ENCODE measurements at places on chromosomes 7 and 10.

GRCh38 chr7:128986609-128987008 lies 48.9 kb downstream of the IRF5 start:
- no peak for DNase-seq

GRCh38 chr7:73921623-73922528 lies 60.9 kb downstream of the TMEM270 start:
- no peak for DNase-seq

DNA sequence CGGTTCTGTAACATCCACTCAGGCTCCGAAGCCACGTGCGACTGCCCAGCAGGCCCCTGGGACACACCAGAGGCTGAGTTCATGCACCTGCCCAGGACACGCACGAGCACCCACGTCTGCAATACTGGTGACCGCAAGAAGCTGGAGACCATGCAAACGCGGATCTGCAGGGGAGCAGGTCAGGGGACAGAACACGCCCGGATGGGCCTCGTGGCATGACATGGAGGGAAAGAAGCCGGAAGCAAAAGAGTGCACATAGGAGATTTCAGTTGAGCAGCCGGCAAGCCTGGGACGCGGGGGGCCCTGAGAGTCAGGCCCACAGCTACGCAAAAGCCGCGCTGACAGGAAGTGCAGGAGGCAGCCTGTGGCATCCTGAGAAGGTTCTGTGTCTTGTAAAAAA lies 73.7 kb downstream of the FOXL3 start:
- no peak for DNase-seq

DNA sequence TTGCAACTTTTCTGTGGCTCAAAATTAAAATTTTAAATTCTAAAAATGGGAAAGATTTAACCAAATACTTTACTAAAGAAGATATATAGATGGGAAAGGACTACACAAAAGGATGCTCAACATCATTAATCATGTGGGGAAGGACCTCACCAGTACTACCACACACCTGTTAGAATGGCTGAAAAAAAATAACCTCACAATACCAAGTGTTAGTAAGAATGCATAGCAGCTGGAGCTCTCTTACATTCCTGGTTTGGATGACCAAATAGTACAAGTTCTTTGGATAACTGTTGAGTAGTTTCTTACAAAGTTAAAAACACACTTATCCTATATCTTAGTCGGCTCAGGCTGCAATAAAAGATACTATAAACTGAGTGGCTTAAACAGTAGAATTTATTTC lies 33.9 kb downstream of the LIPJ start:
- DNase-seq: no peak

DNA sequence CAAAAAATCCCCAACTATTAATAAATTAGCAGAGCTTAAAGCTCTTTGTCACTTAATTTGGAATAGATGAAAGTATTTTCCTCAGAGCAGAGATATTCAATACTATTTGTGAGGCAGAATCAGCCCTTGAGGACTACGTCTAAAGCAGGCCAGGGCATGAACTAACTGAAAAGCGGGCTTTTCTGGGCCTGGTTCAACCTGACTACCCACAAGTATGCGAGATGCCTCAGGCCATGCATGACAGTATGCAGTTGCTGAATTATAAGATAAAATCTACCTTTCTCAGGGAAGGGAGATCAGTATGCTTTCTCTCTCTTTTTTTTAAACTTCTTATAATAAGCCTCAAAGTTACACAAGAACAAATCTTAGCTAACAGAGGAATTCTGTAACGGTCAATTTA lies 20.1 kb downstream of the TMEM168 start:
- no peak for DNase-seq

- no peak for DNase-seq
These were observed 133.4 kb downstream of the MACC1 start for GRCh38 chr7:20083781-20084180.

GRCh38 chr7:123075838-123076467 lies 80.5 kb upstream of the TAS2R16 start:
- DNase-seq: no peak

DNA sequence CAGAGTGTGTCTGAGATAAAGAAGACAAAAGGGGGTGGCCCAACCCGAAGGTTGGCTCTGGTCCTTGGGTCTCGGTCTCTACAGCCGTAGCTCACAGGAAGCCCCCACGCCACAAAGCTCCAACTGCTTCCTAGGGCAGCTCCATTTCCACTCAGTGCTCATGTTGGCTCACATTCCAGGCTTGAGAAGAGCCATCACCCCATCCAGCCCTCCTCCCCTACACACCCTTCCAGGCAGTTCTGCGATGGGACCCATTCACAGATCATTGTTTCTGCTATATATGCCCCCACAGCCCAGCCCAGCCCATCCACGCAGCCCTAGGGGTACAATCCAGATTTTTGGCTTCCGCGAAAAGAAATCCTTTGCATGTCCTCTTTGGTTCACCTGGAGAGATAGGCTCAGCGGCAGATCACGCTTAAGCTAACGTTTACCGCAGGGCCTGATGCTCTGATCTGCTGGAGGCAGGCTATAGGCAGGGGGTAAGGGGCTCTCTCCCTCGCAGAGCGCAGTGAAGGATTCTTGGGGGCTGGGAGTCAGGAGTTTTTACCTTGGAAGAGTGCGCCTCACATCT lies 6.2 kb upstream of the HOXA11 start:
- no peak for DNase-seq

GRCh38 chr7:23000597-23001360 lies 13.2 kb downstream of the HYCC1 start:
- DNase-seq: no peak

DNA sequence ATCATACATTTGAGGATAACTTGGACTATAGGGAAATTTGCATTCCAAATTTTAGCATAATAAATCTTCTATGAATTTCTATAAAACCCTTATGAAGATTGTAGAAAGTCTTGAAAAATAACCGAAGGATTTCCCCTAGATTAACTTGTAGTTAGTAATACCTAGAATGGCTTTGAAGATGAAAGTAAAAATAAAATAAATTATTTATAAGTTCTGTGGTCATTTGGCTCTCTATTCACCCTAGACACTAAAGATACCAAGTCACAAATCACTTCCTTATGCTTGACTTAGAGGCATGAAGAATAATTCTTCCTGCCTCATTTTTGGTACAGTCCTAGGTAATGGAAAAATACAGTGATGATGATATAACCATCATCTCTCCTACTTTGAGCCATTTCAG lies 79.3 kb downstream of the CSTF2T start:
- no peak for DNase-seq

- no peak for DNase-seq
These were observed 10.1 kb upstream of the RHOBTB1 start for GRCh38 chr10:60954035-60954434.

GRCh38 chr7:81623251-81623855 lies 146.5 kb downstream of the HGF start:
- DNase-seq: no peak

- no peak for DNase-seq
These were observed 336.5 kb upstream of the PRKCQ start for GRCh38 chr10:6916601-6917000.

- no peak for DNase-seq
These were observed 14.0 kb upstream of the UNCX start for GRCh38 chr7:1218541-1219165.

GRCh38 chr10:74249865-74250264 lies 98.8 kb downstream of the ADK start:
- no peak for DNase-seq
